Body of pancreas (tissue), 4 donors: ENCODE measurements at places on chromosomes 11 and 22. TPM values are rescaled to one million over a fixed set of nuclear protein-coding genes. Genes with fewer than 3 reads are reported as not detected.
A peak's percentile ranks its signal among the peaks of the same experiment; 100 is the strongest.

SPI1 gene
- total RNA-seq, result 10.9 TPM

PDE2A gene
- 29.3 TPM for total RNA-seq

CYTH4 gene
- total RNA-seq, result 2.3 TPM

TP53I11 gene
- total RNA-seq, result 91.0 TPM

CABP7 gene
- 0.78 TPM for total RNA-seq

CAT gene
- 148 TPM for total RNA-seq

MAP6 gene
- 3.4 TPM for total RNA-seq

C11orf97 gene
- not detected for total RNA-seq

MUC2 gene
- total RNA-seq, result not detected

ARHGAP42 gene
- 4.7 TPM for total RNA-seq

CAPN5 gene
- 7.8 TPM for total RNA-seq

SLC22A8 gene
- total RNA-seq, result not detected

- no peak overlapping the region for H3K27ac ChIP-seq
- no peaks in the 10 kb centered on the region for H3K4me1 ChIP-seq
- no peak overlapping the region for H3K4me3 ChIP-seq
- DNase-seq, result no peak
- no peaks in the 10 kb centered on the region for H3K27me3 ChIP-seq
These were observed 15.2 kb upstream of the NUP160 start for GRCh38 chr11:47863189-47863897.

DNA sequence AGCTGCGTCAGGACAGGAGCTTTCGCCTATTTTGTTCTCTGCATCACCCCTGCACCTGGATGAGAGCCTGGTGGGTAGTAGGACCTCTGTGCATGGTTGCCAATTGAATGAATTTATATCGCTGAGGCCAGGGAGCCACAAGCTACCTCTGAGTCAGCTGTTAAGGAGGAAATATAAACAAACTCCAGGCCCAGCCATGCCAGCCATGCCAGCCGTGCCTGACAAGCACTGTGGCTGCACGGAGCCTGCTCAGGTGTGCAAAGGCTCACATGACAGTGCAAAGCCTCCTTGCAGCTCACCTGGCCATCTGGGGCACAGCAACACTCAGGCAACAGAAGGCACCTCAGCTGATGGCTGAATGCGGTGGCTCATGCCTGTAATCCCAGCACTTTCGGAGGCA is 33.7 kb upstream of the LINC01488 start:
- no peaks in the 10 kb centered on the region for H3K27me3 ChIP-seq

GRCh38 chr11:114290503-114291235 is 5.5 kb upstream of the NNMT start:
- H3K4me1 ChIP-seq, result peaks cover 13% of the 10 kb centered on the region
- H3K27ac ChIP-seq, result no peak overlapping the region
- no peak overlapping the region for H3K4me3 ChIP-seq
- H3K36me3 ChIP-seq, result no peaks in the 10 kb centered on the region
- H3K27me3 ChIP-seq, result no peaks in the 10 kb centered on the region

- peak; percentile 89 for DNase-seq
- no peaks in the 10 kb centered on the region for H3K27me3 ChIP-seq
- H3K36me3 ChIP-seq, result no peaks in the 10 kb centered on the region
- no peak overlapping the region for H3K4me3 ChIP-seq
- H3K27ac ChIP-seq, result no peak overlapping the region
- H3K4me1 ChIP-seq, result peaks cover 11% of the 10 kb centered on the region
These were observed 95.5 kb upstream of the PARVA start for GRCh38 chr11:12281571-12282478.

DNA sequence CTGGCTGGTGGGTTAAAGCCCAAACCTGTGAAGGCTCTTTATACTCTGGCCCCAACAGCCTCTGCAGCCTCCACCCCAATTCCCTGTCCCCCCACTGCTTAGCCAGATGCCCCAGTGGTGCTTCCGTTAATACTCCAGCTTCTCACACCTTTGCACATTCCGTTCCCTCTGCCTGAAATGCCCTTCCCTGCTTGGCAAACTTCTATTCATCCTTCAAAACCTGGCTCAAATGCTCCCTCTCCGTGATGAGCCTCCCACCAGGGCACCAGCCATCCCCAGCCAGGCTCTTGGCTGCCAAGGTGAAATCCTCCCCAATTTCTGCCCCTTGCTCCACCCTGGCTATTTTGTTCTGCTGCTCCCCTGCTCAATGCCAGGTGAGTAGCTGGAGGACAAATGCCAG is 12.5 kb upstream of the FADS3 start:
- H3K36me3 ChIP-seq, result no peaks in the 10 kb centered on the region
- no peaks in the 10 kb centered on the region for H3K4me1 ChIP-seq
- no peak for DNase-seq
- H3K27me3 ChIP-seq, result no peaks in the 10 kb centered on the region
- no peak overlapping the region for H3K4me3 ChIP-seq

- no peak overlapping the region for H3K27ac ChIP-seq
- no peaks in the 10 kb centered on the region for H3K27me3 ChIP-seq
- no peaks in the 10 kb centered on the region for H3K4me1 ChIP-seq
These were observed 178.5 kb downstream of the ARHGAP42 start for GRCh38 chr11:100865443-100866065.

DNA sequence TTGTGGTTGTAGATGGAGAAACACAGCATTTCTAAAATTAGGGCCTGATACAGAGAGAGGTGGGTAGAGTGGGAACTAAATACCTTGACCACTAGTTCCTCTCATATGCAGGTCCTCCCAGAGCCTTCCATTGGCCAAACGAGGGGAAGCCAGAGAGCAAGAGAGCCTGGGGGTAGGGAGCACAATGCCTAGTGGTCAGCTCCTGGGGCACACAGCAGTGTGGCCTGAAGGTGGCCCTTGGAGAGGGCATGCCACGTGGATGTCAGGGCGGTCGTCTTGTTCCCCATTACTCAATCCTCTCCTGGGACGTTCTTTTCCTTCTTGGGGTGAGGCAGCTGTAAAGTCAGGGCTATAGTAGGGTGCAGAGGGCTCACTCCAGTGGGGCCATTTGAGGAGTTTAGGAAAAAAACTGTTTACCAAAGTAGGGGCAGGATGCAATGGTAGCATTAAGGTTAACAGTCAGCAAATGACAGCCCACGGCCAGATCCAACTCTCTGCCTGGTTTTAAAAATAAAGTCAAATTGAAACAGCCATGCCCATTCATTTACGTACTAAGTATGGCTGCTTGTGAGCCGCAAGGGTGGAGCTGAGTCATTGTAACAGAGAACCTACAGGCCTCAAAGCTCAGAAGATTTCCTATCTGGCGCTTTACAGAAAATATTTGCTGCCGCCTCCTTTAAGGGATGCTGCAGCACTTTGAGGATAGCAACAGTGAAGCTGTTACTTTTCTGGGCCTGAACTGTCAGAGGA is 7.6 kb downstream of the MYO18B start:
- no peak overlapping the region for H3K4me3 ChIP-seq
- H3K36me3 ChIP-seq, result no peaks in the 10 kb centered on the region
- no peaks in the 10 kb centered on the region for H3K27me3 ChIP-seq
- no peak for DNase-seq

DNA sequence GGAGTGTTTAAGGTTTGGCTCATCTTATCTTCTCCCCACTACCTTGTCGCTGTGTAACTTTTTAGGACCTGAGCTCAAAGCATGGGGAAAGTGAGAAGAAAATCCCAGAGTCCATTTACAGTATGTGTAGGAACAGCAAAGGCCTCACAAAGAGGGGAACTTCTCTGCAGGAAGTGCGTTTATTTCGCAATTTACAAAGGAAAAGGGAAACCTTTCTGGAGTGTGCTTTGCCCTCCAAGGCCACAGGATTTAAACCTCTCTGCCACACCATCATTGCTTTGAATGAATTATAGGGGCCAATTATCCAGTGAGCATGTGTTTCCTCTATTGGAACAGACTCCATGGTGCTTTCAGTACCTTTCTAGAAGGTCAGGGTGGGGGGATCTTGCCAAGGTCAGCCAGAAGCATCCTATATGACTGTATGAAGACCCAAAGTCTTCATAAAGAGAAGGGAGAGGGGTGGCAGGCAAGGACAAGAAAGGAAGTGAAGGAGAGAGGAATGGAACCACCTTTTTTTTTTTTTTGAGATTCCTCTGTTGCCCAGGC is 68.1 kb upstream of the LMO2 start:
- no peaks in the 10 kb centered on the region for H3K27me3 ChIP-seq
- no peak for DNase-seq
- no peak overlapping the region for H3K4me3 ChIP-seq
- H3K36me3 ChIP-seq, result no peaks in the 10 kb centered on the region
- H3K4me1 ChIP-seq, result no peaks in the 10 kb centered on the region

GRCh38 chr11:34468209-34468841 is 29.6 kb downstream of the CAT start:
- H3K36me3 ChIP-seq, result no peaks in the 10 kb centered on the region
- DNase-seq, result peak; percentile 38
- H3K27ac ChIP-seq, result no peak overlapping the region
- no peak overlapping the region for H3K4me3 ChIP-seq
- H3K4me1 ChIP-seq, result no peaks in the 10 kb centered on the region

DNA sequence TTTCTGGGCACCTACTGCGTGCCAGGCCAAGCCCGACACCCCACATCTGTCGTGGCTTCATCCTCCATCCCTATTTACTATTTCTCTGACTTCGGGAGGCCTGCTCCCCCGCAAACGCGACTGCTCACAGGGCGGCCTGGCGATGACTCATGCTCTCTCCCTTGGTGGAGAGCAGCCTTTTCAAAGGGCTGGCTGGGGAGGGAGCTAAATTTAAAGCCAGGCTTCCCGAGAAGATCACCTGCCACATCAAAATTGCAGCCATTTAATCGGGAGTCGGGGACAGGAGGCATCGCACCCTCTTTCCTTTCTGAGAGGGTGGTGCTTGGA is 24.9 kb upstream of the SHISAL1 start:
- no peak for DNase-seq
- H3K36me3 ChIP-seq, result no peaks in the 10 kb centered on the region
- H3K27me3 ChIP-seq, result peaks cover 6% of the 10 kb centered on the region
- no peaks in the 10 kb centered on the region for H3K4me1 ChIP-seq

- H3K27me3 ChIP-seq, result no peaks in the 10 kb centered on the region
- DNase-seq, result no peak
- no peak overlapping the region for H3K4me3 ChIP-seq
- H3K36me3 ChIP-seq, result no peaks in the 10 kb centered on the region
- H3K4me1 ChIP-seq, result peaks cover 32% of the 10 kb centered on the region
These were observed 3.7 kb upstream of the LZTR1 start for GRCh38 chr22:20978419-20978818.

GRCh38 chr11:46049325-46049897 is 71.8 kb downstream of the PHF21A start:
- no peak overlapping the region for H3K27ac ChIP-seq
- no peaks in the 10 kb centered on the region for H3K27me3 ChIP-seq
- no peak for DNase-seq
- peaks cover 3% of the 10 kb centered on the region for H3K4me1 ChIP-seq

DNA sequence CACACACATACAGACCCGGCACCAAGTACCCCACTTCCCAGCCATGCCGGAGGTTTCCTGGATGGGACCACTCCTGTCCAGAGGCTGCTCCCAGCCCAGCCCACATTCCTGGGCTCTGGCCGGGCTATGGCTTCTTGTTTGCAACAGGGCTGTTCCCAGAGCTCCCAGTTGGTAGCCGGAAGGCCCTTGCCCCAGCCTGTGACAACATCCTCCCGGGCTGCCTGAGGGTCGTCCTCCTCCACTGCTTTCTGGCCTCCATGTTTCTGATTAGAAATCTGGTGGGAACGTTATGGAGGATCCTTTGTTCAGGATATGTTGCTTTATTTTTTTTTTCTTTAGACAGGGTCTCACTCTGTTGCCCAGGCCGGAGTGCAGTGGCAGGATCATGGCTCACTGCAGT is 952 bp upstream of the CYP2D6 start:
- no peak overlapping the region for H3K27ac ChIP-seq
- H3K4me3 ChIP-seq, result no peak overlapping the region
- peaks cover 6% of the 10 kb centered on the region for H3K4me1 ChIP-seq
- DNase-seq, result no peak

DNA sequence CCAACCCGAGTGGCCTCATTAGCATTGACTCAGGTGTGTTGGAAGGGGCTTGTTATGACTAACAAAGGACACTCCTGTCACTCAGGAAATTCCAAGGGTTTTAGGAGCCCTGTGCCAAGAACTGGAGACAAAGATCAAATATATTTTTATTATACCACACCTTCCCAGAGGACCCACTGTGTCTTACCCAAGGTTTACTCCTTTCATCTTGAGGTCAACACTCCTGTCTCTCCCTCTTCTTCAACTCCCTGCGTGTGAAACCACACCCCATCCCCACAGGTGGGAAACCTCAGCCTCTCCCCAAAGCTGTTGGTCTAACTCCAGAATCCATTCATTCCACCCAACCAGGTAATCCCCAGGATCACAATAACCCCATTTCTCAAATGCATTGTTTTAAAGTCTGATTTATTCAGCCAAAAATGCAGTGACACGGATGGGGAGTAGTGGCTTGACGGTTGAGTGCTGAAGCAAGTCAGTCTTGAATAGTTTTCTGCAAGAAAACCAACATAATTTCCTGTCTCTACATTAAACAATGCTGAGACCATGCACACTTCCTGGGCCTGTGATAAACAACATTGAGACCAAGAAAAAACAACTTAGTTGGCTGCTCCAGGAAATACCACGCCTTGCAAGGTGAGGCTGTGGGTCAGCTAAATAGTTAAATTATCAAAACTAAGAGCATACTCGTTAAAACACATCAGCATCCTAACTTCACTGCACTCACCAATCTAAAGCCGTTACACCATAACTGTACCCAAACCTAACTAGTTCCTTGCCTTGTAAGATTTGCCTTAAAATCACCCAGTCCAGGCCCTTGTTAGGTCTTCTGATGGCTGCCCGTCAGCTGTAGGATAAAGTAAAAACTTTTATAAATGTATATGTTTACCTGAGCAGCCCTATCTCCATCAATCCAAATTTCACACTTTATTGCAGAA is 38.5 kb upstream of the SPON1 start:
- no peaks in the 10 kb centered on the region for H3K27me3 ChIP-seq
- no peak overlapping the region for H3K27ac ChIP-seq
- H3K4me1 ChIP-seq, result peaks cover 7% of the 10 kb centered on the region
- no peaks in the 10 kb centered on the region for H3K36me3 ChIP-seq

GRCh38 chr11:121134741-121135312 is 33.8 kb downstream of the TECTA start:
- DNase-seq, result no peak
- no peaks in the 10 kb centered on the region for H3K27me3 ChIP-seq
- no peaks in the 10 kb centered on the region for H3K36me3 ChIP-seq

DNA sequence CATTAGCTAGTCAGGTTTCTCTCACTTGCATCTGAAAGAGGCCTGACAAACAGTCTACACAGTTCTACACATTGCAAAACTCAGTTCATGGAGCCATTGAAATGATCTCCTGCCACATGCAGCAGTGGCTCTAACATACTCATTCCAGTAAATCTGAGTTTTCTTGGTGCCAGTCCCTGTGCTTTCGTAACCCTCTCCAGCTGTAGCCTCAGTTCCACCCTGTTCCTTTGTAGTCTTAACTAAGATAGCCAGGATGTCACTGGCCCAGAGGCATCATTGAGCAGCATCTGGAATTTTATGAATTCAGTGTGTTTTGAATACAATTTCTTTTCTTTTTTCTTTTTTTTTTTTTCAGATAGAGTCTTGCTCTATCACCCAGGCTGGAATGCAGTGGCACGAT is 37.4 kb upstream of the ZBED5 start:
- DNase-seq, result no peak
- peaks cover 25% of the 10 kb centered on the region for H3K4me1 ChIP-seq
- H3K36me3 ChIP-seq, result no peaks in the 10 kb centered on the region
- H3K27ac ChIP-seq, result no peak overlapping the region
- H3K4me3 ChIP-seq, result no peak overlapping the region
- no peaks in the 10 kb centered on the region for H3K27me3 ChIP-seq

GRCh38 chr11:60785136-60785535 is at the start of gene MS4A10:
MS4A10 (plus strand) TSS chr11:60785333; CDS start chr11:60790336, 5,003 bp downstream.
- H3K36me3 ChIP-seq, result no peaks in the 10 kb centered on the region
- DNase-seq, result no peak
- no peaks in the 10 kb centered on the region for H3K27me3 ChIP-seq
- no peaks in the 10 kb centered on the region for H3K4me1 ChIP-seq

- peaks cover 8% of the 10 kb centered on the region for H3K36me3 ChIP-seq
- H3K27me3 ChIP-seq, result no peaks in the 10 kb centered on the region
- no peak overlapping the region for H3K4me3 ChIP-seq
- H3K4me1 ChIP-seq, result peaks cover 28% of the 10 kb centered on the region
These were observed 3.8 kb downstream of the CFL1 start for GRCh38 chr11:65854161-65854592.
